ENCODE measurements at places on chromosomes 2 and 18.

- no peak for DNase-seq
Observed at GRCh38 chr2:42978175-42978886, 185.9 kb upstream of the HAAO start.

DNA sequence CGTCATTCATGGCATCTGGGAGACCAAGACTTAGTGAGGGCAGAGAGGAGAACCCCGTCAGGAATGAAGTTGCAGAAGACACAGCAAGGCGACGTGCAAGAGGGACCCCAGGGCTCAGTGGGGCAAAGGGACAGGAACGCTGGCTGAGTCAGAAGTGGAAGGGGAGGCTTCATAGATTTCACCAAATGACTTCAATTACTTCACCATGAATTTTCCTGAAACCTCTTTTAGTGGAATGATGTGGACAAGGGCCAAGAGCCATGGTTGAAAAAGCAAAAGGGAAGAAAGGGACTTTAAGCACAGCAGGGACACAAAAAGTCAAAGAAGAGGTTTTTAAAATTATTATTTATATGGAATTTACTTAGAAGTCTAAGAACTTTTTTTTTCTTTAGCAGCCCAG, 141.6 kb upstream of the PID1 start:
- no peak for DNase-seq

GRCh38 chr2:210389856-210390255, 74.9 kb upstream of the MYL1 start:
- DNase-seq = no peak

- no peak for DNase-seq
Observed at GRCh38 chr2:86037795-86038192, 67.9 kb downstream of the POLR1A start.

DNA sequence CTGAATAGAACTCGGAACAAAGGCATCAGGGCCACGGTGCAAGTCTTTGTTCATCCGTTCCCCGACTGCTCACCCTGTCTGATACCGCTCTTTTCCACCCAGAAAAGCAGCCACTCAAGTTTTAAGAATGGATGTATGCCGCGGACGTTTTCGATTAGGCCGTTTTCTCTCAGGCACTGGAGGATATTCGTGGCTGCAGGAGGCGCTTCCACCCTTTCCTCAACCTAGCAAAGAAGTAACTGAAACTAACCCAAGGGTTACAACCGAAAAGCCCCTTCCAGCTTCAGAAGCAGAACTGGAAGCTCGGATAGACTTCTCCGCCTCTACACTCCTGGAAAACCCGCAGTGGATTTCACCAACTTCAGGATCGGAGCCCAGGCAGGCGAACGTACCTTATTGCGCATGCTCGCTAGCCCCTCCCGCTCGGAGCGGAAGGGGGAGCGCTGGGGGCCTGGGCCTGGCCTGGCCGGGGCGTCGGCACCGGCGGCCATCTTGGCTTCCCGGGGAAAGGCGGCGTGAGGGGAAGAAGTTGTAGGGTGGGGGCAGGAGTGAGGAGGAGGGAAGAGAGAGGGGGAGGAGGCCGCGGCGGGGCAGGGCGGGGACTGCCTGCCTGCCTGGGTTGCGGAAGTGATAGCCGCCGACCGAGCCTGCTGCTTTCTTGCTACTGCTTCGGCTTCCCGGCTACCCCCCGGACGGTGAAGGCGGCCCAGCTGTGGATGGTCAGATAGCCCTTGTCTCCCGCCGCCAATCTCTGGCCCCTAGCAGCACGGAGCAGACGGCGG, at the start of gene ACTR3:
TSS of gene ACTR3 (plus strand) at position 619 of the 782 bp plus-strand sequence. CDS start 191 bp downstream, outside the sequence.
- DNase-seq = peak; percentile 100

GRCh38 chr2:179393481-179393880, 128.8 kb upstream of the SESTD1 start:
- DNase-seq = no peak

DNA sequence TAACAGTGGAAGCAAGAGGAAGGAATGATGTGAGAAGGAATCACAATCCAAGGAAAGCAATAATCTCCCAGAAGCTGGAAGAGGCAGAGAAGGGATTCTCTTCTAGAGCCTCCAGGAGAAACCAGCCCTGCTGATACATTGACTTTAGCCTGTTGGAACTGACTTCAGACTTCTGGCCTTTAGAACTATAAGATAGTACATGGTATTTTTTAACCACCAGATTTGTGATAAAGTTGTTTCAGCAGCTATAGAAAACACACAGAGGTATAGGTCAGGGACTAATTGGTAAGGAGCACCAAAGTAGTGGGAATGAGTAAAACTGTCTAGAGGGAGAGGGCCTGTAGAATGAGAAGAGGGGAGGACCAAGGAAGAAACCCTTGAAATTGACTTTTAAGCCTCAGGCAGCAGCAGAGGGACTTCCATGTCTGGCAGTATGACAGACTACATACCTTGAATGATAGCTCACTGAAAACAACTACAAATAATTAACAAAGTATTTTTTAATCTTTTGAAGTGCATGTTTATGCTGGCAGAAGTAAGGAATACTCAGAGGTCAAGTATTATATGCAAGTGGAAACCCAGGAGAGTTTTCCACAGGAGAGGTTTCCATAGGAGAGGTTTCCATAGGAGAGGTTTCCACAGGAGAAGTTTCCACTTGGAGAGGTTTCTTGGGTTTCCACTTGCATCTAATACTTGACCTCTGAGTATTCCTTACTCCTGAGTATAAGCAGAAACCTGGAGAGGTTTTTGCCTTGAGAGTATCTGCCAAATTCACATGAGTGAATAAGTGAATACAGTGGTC, 33.8 kb upstream of the TMEM17 start:
- no peak for DNase-seq

DNA sequence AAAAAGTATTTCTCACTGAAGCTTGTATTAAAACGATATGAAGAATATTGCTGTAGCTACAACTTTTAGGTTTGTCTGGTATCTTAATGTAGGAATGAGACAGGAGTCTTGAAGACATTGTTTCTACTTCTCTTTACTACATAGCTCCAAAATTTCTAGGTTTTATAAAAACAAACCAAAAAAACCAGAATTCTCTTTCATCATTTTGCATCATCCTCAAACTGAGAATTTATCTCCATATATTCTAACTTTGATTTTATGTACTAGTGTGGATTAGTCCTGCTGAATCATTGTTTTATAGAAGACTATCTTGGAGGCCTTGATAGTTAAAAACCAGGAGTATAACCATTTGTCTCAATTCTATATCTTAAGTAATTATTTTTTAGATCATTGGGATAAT, 100.2 kb downstream of the ICA1L start:
- DNase-seq = no peak

DNA sequence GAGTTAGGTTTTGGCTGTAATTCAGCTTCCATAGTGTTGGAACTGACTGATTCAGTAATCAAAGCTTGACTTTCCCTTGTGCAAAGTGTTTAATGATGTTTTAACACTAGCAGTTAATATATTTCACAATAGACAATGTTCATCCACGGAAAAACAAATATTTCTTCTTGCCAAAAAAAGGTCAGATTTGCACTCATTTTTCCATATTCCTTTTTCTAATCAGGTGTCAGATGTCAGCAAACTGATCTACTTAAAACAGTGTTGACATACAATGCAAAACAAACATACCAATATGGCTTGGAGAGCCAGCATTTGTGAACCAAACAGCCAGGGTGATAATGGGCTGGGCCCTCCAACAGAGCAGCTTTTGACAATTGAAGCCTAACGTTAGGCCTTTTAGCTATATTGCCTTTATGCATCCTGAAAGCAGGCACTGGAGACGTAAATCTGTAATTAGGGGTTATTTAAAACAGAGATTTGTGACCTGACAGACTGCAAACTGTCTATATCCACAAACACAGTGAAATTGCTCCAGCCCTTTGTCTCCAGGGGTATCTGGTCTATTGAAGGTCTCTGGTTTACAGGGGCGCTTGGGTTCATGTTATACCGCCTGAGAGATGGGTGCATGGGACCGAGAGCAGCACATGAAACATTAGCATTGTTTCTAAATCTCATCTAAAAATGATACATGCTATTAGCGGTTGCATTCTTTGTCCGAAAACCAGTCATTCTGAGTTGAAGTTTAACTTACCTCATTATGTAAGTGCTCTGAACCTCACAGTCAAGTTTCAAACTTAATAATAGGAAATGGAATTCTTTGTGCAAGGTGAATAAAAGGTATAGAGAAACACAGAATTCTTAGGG, 7.1 kb upstream of the CDCA7 start:
- no peak for DNase-seq

GRCh38 chr2:224669449-224669848, 46.7 kb downstream of the CCDC195 start:
- DNase-seq = no peak

DNA sequence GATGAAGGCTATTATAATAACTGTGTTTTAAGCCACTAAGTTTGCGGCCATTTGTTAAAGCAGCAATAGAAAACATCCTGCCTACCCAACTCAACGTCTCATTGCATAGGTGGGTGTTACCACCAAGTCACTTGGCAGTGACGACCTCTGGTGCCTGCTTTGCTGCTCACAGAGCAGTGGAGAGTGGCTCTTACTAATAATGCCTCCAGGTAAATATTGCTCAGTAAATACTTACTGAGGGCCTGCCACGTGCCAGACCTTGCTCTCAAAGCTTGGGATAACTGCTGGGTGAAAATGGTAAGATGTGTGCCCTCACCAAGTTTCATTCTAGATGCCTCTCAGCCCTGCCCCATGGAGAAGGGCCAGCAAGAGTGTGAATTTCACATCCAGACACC, 27.7 kb downstream of the ITGA6 start:
- no peak for DNase-seq

DNA sequence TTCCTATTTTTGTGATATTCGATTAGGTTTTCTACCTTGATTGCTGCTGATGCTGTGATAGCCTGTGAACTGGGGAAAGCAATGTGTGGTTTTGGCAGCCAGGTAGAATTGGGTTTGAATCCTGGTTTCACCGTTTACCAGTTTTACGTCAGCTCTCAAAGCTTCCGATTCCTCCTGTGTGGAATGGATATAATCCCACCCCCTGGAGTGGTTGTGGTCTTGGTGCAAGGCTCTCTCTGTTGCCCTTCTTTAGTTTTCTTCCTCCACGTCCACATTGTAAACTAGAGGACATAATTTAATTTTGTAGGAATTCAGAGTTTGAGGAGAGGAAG, 45.0 kb downstream of the PHLPP1 start:
- DNase-seq = no peak

- DNase-seq = no peak
Observed at GRCh38 chr2:159620796-159621195, 4.4 kb upstream of the BAZ2B start.

DNA sequence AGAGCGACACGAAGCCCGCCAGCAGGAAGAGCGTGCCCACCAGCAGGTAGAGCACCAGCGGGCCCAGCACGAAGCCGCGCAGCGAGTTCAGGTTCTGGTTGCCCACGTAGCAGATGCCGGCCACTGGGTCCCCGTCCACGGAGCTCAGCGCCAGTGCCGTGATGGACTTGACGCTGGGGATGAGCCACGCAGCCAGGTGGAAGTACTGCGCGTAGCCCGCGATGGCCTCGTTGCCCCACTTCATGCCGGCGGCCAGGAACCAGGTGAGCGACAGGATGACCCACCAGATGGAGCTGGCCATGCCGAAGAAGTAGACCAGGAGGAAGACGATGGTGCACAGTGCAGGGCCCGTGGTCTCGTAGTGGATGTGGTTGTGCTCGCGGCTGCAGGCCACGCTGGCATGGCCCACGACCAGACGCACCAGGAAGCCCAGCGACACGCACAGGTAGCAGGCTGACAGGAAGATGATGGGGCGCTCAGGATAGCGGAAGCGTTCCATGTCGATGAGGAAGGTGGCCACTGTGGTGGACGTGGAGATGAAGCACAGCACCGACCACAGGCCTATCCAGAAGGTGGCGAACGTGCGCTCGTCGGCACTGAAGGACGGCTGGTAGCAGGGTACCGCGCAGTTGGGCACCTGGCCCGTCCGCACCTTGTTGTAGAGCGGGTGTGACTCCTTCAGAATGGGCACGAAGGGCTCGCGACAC, 2.1 kb downstream of the FZD5 start:
- no peak for DNase-seq

GRCh38 chr2:49355611-49356010, 201.3 kb upstream of the FSHR start:
- no peak for DNase-seq

DNA sequence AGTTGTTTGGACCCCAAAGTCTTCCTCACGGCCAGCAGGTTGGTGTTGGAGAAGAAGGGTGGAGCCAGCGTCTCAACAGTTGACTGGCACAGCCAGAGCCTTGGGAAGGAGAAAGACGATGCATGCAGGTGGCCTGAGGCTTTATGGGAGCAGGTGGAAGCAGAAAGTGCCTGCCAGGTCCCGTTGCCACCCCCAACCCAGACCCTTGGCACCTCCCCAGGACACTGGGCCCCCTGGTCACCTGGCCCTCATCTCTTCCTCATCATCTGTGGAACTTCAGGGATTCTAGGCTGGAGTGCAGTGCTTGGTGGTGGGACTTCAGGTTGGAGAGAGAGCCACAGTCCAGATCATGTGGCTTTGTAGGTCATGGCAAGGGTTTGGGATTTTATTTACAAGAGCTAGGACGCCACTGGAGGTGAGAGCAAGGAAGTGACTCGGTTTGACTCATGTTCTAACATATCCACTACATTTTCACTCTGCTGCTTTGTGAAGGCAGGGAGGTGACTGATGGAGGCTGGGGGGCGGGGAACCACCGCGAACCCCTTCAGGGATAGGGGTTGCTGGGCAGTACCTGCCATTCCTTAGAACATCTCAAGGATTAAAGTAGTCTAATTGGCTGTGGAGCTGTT, 62.5 kb upstream of the B3GNT7 start:
- no peak for DNase-seq

DNA sequence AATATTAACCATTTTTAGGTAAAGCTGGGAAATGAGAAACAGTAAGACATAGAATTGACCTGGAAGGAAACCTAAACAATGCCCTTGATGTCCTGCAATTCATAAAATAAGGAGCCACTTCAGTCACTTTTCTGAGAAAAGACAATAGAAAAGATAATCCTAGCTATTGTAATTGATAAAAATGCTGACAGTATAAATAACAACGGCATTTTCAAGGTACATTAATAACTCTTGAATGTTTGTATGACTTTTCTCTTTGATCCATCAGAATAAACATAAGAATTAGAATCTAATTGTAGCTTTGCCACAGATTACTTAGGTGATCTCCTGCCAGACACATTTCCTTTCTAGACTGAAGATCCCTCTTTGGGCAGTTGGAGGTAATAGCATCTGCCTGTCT, 719.5 kb downstream of the SLC4A3 start:
- no peak for DNase-seq

- DNase-seq = no peak
Observed at GRCh38 chr2:60794271-60794863, 38.3 kb downstream of the PAPOLG start.

DNA sequence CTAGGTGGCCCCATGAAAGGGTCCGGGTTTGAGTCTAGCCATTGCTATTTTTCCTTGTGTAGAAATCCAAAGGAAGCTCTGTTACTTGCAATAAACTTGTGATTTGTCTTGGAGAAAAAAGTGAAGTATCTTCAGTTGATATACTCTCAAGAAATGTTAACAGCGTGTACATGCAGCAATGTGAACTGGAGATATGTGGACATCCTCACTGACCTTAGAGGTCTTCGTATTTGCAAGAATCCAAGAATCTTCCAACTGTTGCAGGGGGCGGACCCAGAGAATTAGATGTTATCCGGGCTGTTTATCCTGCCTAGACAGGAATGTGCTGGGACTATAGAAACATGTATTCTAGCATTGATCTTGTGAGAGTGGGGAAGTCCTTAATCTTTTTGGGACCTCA, 187.6 kb downstream of the KCNS3 start:
- no peak for DNase-seq

GRCh38 chr2:19532547-19533196, 174.2 kb upstream of the OSR1 start:
- no peak for DNase-seq

GRCh38 chr2:118878531-118879149, 31.2 kb upstream of the EN1 start:
- DNase-seq = no peak

GRCh38 chr18:57029761-57030160, 117.1 kb upstream of the BOD1L2 start:
- no peak for DNase-seq

All from hippocampal formation (tissue), 2 donors.